ENCODE measurements at places on chromosomes 5 and 9.
A peak's percentile ranks its signal among the peaks of the same experiment; 100 is the strongest.

DNA sequence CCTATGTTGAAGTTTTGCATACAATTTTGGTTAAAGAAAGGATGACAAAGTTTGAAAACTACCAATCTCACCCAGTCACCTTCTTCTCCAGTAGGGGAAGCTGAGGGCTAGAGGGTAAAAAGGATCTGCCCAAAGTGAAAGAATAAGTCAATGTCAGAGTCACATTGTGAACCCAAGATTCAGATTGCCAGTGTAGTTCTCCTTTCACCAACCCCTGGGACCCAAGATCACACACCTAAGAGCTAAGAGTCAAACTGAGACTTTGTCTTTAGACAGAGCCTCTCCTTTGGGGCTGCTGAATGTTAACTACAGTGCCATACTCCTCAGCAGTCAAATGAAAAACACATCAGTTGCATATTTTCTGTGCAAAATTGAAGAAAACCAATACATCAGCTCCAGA lies 210.6 kb downstream of the ATP10B start:
- H3K4me1 ChIP-seq: no peaks in the 10 kb centered on the region
- no peak for DNase-seq
- H3K36me3 ChIP-seq: no peaks in the 10 kb centered on the region
- H3K27ac ChIP-seq: no peak overlapping the region
- no peak overlapping the region for H3K4me3 ChIP-seq
- H3K27me3 ChIP-seq: no peaks in the 10 kb centered on the region

GRCh38 chr9:82729991-82730589 lies 332.9 kb downstream of the RASEF start:
- H3K27me3 ChIP-seq: no peaks in the 10 kb centered on the region
- no peak overlapping the region for H3K27ac ChIP-seq
- no peak for DNase-seq
- H3K4me3 ChIP-seq: no peak overlapping the region
- peaks cover 50% of the 10 kb centered on the region for H3K4me1 ChIP-seq

GRCh38 chr5:160082614-160083500 lies 36.4 kb downstream of the PWWP2A start:
- H3K4me3 ChIP-seq: no peak overlapping the region
- H3K27ac ChIP-seq: peak overlapping the region; percentile 74
- H3K27me3 ChIP-seq: no peaks in the 10 kb centered on the region
- peaks cover 19% of the 10 kb centered on the region for H3K4me1 ChIP-seq

GRCh38 chr9:70586476-70586875 lies 172.0 kb upstream of the KLF9 start:
- H3K27ac ChIP-seq: no peak overlapping the region
- no peak overlapping the region for H3K4me3 ChIP-seq
- no peaks in the 10 kb centered on the region for H3K4me1 ChIP-seq
- no peaks in the 10 kb centered on the region for H3K27me3 ChIP-seq

DNA sequence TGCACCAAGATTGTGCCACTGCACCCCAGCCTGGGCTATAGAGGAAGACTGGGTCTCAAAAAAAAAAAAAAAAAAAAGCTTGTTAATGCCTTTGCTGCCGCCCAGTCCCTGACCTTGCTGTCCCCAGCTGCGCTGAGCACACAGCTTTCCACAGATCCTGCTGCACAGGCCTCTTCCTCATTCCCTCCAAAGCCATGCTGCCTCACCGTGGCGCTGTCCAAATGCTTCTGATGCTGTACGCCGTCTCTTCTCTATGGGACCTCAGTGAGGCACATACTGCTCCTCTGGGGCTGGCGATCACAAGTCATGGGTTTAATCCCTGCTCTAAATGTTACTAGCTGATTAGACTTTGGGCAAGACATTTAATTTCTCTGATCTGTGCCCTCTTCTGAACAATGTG lies 234.1 kb downstream of the FBXL7 start:
- no peak overlapping the region for H3K27ac ChIP-seq
- no peaks in the 10 kb centered on the region for H3K36me3 ChIP-seq
- DNase-seq: peak; percentile 22
- H3K4me1 ChIP-seq: no peaks in the 10 kb centered on the region
- H3K4me3 ChIP-seq: no peak overlapping the region

- no peak overlapping the region for H3K4me3 ChIP-seq
- DNase-seq: no peak
- no peak overlapping the region for H3K27ac ChIP-seq
- no peaks in the 10 kb centered on the region for H3K27me3 ChIP-seq
These were observed 3.8 kb upstream of the SYNPO start for GRCh38 chr5:150636391-150637244.

DNA sequence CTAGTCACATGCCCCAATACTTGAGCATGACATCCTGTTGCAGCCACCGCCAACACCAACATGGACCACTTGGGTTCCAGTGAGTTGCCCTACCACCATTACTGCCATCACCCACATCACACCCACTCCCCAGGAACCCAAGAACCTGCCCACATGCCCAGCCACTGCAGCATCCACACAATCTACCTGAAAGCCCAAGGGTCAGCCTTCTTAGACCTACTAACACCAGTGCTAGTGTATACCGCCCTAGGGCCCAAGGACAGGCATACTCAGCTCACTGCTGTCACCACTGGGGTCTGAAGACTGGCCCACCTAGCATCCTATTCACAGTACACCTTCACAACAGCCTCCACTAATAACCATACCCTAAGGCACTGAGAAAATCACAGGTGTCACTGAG lies 82.0 kb downstream of the SYK start:
- no peaks in the 10 kb centered on the region for H3K27me3 ChIP-seq
- no peak for DNase-seq
- no peak overlapping the region for H3K4me3 ChIP-seq
- H3K36me3 ChIP-seq: no peaks in the 10 kb centered on the region

DNA sequence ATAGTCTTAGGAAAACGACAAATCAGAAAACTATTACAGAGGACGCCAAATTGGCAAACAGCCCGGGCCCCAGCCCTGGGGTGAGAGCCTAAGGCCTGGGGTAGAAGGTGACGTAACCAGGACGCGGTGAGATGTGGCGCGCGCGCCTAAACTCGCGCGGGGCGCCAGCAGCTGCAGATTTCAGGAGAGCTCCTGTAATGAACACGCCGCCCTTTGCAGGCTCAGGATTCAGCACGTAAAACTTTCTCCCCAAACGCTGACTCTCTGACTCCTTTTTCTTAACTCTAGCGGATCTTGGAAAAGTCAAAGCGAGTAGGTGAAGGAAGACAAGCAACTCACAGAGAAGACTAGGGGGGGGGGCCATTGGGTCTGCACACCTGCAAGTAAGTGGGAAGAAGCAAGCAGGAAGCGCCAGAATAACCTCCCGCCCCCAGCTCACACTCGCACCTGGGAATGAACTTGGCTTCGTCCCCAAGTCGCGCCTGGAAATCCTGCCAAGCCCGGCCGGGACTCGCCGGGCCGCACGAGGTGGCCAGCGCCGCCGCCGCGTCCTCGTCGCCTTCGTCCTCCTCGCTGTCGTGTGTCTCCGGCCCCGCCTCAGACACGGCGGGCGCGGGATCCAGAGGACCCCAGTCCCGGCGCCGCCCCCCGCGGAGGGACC lies 822 bp downstream of the RASEF start:
- peaks cover 6% of the 10 kb centered on the region for H3K4me1 ChIP-seq
- H3K4me3 ChIP-seq: peak overlapping the region; percentile 45
- H3K27ac ChIP-seq: no peak overlapping the region
- no peaks in the 10 kb centered on the region for H3K36me3 ChIP-seq
- peaks cover 45% of the 10 kb centered on the region for H3K27me3 ChIP-seq

DNA sequence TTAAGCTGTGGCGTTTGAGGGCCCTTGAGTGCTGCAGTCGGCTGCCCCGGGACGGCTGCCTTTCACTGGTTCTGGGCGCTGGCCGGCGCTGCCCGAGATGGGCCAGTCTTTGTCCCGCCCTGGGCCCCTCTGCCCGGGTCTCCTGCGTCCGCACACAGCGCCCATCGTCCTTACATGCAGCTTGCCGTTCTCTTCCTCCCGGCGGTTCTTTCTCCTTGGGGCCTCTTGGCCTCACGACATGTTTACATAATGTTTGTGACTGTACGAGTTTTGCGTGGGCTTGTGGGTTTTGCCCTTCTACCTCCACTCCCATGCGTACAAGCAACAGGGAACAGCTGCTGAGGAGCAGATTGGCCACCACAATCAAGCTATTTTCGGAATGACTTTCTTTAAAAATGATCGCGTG lies 618 bp downstream of the TNPO1 start:
- peak; percentile 68 for DNase-seq
- no peaks in the 10 kb centered on the region for H3K36me3 ChIP-seq
- peaks cover 24% of the 10 kb centered on the region for H3K4me1 ChIP-seq
- peak overlapping the region; percentile 80 for H3K4me3 ChIP-seq

GRCh38 chr5:138470322-138471051 lies 5.2 kb downstream of the EGR1 start:
- H3K27me3 ChIP-seq: peaks cover 26% of the 10 kb centered on the region
- 0 out of 2 replicates have a peak, but pooled peaks cover 3% of the 10 kb centered on the region for H3K36me3 ChIP-seq
- H3K4me3 ChIP-seq: no peak overlapping the region
- no peak overlapping the region for H3K27ac ChIP-seq

DNA sequence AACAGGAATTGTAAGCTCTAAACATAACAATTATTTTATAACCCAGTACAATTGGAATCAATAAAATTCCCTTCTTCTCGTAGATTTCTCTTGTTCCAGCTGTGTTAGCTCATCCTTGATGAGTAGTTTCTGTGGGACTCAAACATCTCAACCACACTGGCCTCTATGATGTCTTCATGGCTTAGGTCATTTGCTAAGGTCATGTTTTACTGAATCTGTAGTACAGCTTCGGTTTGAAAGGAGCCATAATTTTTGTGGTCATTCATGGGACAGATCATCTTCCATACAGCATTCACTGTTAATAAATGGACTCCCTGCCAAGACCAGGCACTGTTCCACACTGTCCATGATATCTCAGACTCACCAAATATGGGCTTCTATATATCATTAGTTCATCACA lies 369.0 kb upstream of the RFX3 start:
- H3K4me3 ChIP-seq: no peak overlapping the region
- H3K27me3 ChIP-seq: no peaks in the 10 kb centered on the region
- H3K4me1 ChIP-seq: no peaks in the 10 kb centered on the region
- H3K27ac ChIP-seq: no peak overlapping the region
- no peak for DNase-seq

DNA sequence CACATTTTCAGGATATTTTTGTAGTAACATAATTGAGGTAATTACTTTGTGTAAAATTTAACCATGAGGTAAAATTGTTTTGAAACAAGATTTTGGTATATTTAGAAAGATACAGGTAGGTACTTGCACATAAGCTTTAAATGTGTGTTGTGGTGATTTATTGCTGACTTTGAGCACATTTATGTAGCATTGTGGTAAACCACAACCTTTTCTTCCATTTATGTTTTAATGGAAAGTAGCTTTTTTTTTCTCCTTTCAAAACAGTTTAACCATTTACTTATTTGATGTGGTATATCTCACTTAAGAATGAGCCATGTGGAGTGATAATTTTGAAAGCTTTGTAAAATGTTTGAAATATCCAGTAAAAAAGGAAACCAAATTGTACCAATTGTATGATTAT lies 35.6 kb downstream of the FCHO2 start:
- DNase-seq: no peak
- H3K36me3 ChIP-seq: peaks cover 6% of the 10 kb centered on the region
- no peak overlapping the region for H3K4me3 ChIP-seq
- no peaks in the 10 kb centered on the region for H3K4me1 ChIP-seq
- H3K27me3 ChIP-seq: no peaks in the 10 kb centered on the region
- no peak overlapping the region for H3K27ac ChIP-seq

DNA sequence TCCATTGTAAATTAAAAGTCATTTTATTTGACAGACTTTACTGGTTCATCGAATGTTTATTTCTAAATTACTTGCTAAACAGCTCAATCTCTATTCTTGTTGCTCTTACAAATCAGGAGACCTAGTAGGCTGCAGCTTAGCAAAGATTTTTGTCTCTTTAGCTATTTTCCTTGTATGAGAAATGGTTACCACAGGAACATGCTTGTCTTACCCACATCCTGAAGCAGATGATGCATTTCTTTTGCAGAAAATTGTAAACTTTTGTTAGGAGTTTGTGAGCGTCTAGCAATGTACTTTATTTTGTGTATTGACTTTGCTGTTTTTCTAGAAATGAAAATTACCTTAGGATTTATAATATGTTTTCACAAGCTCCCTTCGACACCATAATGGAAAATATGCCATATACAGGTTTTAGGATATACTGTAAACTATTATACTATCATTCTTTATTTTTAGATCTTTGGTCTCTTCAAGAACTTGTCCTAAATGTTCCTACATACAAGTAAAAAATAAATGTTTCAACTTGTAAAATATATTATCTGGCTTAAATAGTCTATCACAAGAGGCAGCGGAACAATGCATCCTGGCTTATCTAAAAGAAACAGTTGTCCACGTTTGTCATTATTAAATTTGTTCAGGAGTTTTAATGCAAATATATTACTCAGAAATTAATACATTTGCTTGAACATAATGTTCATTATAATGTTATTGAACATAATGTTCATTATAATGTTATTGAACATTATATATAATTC lies 54.1 kb downstream of the SPEF2 start:
- H3K27ac ChIP-seq: no peak overlapping the region
- no peak for DNase-seq
- no peak overlapping the region for H3K4me3 ChIP-seq
- no peaks in the 10 kb centered on the region for H3K4me1 ChIP-seq
- H3K36me3 ChIP-seq: no peaks in the 10 kb centered on the region
- H3K27me3 ChIP-seq: no peaks in the 10 kb centered on the region

GRCh38 chr9:106020186-106020585 lies 325.8 kb downstream of the TMEM38B start:
- H3K4me1 ChIP-seq: peaks cover 31% of the 10 kb centered on the region
- H3K36me3 ChIP-seq: no peaks in the 10 kb centered on the region
- no peak for DNase-seq
- no peak overlapping the region for H3K4me3 ChIP-seq
- H3K27me3 ChIP-seq: no peaks in the 10 kb centered on the region

DNA sequence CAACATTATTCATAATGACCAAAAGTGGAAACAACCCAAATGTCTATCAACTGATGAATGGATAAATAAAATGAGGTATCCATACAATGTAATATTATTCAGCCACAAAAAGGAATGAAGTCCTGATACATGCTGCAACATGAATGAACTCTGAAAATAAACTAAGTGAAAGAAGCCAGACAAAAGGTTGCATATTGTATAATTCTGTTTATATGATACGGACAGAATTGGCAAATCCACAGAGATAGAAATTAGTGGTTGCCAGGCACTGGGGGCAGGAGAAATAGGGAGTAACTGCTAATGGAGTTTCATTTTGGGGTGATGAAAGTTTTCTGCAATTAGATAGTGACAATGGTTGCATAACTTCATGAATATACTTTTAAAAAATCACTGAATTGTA lies 47.0 kb downstream of the KIF24 start:
- H3K36me3 ChIP-seq: no peaks in the 10 kb centered on the region
- no peak for DNase-seq
- H3K4me3 ChIP-seq: no peak overlapping the region
- no peaks in the 10 kb centered on the region for H3K27me3 ChIP-seq

- H3K4me1 ChIP-seq: peaks cover 7% of the 10 kb centered on the region
- H3K27me3 ChIP-seq: no peaks in the 10 kb centered on the region
- no peak overlapping the region for H3K4me3 ChIP-seq
These were observed 115.9 kb downstream of the RGS3 start for GRCh38 chr9:113579283-113580040.
